ENCODE measurements at places on chromosomes 12 and 14.

DNA sequence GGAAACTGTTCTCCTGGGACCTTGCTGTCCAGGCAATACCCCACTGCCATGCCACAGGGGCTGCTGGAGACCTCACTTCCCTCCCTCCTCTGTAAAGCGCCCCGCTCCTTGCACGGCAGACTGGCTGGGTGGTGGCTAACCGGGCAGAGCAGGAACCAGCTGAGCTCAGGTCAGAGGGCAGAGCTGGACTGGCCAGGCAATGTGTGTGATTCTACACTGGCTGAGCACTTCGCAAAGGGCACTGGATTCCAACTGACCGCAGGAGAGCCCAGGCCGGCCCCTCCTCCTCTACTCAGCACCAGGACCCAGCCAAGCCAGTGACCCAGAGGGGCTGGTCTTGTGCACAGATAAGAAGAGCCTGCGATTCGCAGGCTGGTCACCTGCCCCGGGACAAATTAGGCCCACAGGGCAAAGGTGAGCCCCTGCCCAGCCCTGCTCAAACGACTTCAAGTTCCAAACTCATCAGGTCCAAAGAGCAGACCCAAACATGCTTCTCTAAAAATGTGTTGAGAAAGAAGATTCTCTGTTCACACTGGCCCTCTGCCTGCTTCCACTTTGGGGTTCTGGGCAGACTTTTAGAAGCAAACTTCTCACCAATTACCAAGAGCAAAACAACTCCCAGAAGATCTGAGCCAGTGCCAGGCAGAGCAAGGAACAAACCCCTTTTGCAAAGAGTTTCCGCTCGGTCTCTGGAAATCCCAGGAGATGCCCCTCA is 54.9 kb upstream of the DIO3 start:
- no peak for DNase-seq

DNA sequence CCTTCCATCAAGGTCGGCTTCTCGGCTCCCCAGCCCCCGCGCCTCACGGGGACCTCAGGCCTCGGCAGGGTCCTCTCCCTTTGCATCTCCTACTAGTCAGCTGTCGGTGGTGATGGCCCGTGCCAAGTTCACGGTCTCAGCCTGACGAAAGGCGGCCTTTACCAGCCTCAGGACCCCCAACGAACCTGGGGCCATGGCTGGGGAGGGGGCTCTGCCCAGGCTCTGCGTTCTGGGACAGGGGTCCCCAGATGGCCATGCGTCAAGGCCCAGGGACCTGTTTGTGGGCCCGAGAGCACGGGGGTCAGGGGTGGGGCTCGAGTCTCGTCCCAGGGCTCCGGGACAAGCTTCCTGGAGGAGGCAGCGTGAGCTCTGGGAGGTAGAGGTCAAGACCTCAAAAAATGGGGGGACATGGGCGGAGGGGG is 32.8 kb upstream of the DEGS2 start:
- DNase-seq, result no peak

GRCh38 chr12:113197518-113198077 is 12.1 kb downstream of the RITA1 start:
- no peak for DNase-seq

- DNase-seq, result no peak
Observed at GRCh38 chr12:99736760-99737269, 89.3 kb downstream of the GARIN6 start.

GRCh38 chr14:31200702-31200990 is 6.9 kb downstream of the HECTD1 start:
- no peak for DNase-seq

DNA sequence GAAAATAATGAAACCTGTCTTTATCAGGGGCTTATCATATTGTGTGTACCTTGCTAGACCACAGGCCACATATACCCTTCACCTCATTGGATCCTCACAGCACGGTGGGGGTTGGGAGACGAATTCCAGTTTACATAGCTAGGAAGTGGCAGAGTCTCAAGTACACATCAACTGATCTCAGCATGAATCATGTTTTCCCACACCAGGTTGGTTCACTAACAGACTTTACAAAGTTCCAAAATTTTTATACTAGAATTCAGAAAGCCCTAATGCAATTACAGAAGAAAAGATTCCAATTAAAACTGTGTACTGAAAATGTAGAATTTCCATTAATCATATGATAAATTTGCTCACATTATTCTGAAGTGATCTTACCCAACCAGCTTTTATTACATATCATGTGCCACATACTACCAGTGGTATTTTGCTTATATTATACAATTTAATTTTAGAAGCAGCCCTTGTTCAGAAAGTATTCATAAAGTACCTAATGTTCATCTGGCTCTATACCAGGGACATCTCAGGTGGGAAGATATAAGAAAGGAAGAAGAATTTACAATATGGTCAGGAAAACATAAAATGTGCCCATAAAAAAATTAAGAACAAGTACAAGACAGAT is 196.2 kb downstream of the ITPR2 start:
- DNase-seq, result no peak

DNA sequence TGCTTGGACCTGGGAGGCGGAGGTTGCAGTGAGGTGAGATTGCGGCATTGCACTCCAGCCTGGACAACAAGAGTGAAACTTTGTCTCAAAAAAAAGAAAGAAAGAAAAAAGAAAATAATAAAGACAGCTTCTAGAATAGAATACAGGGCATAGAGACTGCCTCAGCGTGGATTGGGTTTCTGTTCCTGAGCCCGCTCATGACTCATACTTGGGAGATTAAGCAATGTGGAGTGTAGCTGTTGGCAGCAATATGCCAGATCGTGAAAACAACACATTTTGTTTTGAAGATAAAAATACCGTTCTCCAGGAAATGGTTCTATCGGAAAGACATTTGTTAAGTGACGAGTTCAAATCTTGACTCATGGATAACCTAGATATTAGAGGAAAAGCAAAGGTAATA is 67.2 kb downstream of the GLT1D1 start:
- no peak for DNase-seq

- DNase-seq, result no peak
Observed at GRCh38 chr12:92055877-92056276, 89.8 kb downstream of the BTG1 start.

GRCh38 chr14:104223101-104224041 is 85.0 kb downstream of the KIF26A start:
- DNase-seq, result no peak

DNA sequence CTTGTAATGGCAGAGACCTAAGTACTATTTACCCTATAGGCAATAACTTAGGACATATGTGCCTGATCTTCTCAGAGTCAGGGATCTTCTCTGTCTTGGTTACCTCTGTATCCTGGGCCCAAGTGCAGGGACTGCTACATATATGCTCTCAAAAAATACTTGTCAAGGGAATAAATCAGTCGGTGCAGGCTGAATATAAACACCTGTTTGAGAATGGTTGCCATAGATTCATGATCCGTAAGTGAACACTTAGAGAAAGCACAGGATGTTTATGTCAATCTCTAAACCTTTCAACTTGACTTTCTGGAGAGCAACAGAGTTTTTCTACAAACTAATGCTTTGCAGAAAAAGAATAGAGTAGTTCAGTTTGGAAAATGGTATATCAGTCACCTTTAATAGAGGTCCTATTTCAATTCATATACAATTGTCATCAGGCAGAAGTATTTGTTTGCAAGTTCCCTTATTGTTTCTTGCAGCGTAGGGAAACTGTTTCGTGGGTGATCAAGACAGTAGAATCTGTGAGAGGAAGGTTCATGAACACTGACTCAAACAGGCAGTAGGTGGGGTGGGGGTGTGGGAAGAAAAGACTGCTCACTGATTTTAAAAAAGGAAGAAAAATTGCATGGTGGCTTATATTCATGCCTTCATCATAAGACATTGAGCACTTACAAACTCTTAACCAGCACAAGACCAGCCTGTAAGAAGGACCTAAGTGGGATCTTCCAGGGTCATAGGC is 6.0 kb upstream of the UBE2N start:
- no peak for DNase-seq

- DNase-seq, result no peak
Observed at GRCh38 chr12:1644534-1645438, 15.8 kb downstream of the WNT5B start.

DNA sequence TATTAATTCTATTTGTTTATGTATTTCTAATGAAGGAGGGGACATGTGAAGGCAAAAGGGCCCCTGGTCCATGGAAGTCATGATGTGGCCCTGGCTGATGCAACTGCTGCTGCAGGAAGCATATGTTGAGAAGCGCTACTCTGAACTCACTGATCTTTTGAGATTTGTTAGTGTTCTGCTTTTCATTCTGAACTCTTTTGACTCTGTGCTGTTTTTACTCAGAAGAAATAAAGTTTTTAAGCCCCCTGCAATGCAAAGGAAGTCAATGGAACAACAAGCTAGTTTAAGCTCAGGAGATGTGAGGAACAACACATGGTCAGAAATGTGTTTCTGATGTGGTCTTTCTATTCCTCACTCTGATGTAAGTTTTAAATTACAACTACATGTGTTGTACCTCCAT is 88.9 kb upstream of the BTG1 start:
- no peak for DNase-seq

- DNase-seq, result no peak
Observed at GRCh38 chr12:75684678-75685616, 173.5 kb upstream of the KRR1 start.

DNA sequence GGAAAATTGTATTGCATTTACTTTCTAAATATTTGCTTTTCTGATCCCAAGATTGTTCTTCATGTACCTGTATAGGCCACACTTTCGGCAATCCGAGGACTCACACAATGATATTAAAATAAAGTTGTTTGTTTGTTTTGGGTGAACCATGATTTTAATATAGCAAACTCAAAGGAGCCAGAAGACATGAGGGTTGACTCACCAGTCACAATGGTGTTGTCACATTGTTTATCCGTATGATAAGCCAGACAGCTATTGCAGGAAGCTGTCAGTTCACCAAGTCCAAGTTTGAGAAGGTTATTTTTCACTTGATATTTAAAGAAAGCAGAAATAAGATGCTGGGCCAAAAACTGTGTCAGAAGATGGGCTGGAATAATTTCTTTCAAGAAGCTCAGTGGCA is 67.1 kb upstream of the CPM start:
- no peak for DNase-seq

DNA sequence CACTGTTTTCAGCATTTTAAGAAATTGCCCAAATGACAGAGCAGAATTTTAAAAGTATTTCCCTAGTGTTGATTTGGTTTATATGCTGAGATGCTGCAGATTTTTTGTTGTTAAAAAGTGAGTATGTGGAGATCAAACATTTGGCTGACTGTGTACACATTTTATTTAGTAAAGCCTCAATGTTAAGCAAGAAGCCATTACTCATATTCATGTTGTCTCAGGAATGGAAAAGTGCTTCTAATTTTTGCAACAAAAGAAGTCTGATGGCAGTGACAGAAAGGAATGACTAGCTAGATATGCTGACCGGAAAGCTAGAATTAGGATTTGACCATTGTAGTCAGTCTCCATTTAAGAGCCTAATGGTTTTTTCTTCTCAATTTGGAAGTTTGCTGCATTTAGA is 22.5 kb downstream of the SLC38A6 start:
- no peak for DNase-seq

GRCh38 chr14:103510724-103511693 is 11.6 kb downstream of the CKB start:
- DNase-seq, result no peak

DNA sequence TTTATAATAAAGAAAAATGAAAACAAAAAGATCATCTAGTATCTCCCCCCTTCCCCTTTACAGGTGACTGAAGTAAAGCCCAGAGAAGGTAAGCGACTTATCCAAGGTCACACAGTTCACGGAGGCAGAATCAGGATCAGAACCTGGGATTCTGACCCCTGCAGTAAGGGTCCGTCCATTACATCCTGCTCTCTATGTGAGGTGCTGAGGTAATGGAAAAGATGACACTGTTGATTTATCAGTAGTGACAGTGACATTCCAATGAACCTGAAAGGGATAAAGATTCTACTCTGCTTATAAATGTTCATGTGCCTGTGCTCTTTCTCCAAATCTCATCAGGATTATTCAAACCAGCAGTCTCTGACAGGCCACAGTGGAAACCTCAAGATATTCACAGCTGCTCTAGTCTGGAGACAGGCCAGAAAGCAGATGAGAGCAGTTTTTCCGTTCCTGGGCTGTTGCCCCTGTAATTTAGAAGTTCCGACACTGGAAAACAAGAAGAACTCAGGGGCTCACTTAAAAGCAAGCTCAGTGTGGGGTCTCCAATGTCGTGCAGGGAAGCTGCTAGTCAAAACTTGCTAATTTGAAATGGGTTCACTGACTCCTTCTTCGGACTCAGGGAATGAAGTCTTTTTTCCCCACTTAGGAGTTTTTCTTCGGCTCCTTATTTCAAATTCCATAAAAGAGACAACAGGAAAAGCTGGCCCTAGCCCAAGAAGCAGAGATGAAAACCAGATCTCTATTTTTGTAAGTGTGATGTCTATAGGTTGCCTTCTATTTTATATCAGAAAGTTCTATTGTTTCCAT is 131.8 kb upstream of the EEA1 start:
- no peak for DNase-seq

- DNase-seq, result no peak
Observed at GRCh38 chr12:108568338-108569154, 6.2 kb downstream of the ISCU start.

GRCh38 chr12:122326586-122326985 is 60.3 kb upstream of the VPS33A start:
- no peak for DNase-seq

DNA sequence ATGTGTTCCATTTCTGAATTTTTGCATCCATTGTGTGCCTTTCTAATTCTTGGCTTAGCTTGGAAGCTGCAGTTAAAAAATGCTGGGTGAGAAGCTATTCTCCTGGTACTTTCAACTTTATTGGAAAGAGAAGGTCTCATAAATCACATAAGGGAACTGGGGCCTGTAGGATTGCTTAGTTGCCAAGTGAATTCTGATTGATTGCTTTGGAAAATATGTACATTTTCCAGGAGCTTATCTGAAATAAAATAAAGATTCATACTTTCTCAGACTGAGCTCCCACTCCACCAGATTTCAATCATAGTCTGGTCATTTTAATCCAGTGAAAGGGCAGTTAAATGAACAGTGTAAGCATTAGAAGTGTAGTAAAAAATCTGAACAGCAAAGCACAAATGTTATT is 50.0 kb upstream of the PRICKLE1 start:
- no peak for DNase-seq

- DNase-seq, result no peak
Observed at GRCh38 chr14:95047754-95048153, 109.6 kb downstream of the DICER1 start.

- DNase-seq, result no peak
Observed at GRCh38 chr14:42229294-42229693, 622.6 kb downstream of the LRFN5 start.

DNA sequence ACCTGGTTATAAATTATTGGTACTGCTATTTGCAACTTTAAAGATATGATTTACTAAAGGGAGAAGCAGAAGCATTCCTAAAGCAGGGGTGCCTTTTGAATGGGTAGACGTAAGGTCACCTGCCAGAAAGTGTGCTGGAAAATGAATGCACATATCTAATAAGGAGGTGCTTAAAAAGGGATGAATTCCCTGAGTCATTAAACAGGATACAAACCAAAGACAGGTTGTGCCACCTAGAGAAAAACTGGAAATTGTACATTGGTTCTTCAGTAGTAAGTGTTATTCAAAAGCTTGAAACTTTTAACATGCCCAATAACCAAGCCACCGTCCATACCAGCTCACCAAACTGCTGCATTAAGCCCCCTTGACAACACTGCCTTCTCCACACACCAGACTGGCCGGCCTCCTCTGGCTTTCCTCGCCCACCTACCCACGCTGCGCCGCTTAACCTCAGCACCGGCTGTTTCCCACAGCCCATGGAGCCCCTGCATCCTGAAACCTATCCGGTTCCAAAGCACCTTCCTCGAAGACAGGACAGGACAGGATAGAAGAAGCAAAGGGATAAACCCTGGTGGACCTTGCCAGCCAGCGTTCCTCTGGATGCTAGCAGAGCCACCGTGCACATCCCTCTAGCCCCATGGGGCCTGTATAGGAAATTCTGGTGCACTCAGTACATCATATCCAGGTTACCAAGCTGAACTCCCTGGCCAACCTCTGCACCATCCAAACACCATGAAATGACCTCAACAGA is 201.5 kb upstream of the CAND1 start:
- no peak for DNase-seq

All from activated CD8-positive, alpha-beta memory T cell treated with anti-CD3 and anti-CD28 coated beads for 1 hour (primary cell).